SHP77 treated with DMSO at 0.1 percent for 48 hours (cell line): ENCODE measurements at places on chromosomes 5 and 9.

DNA sequence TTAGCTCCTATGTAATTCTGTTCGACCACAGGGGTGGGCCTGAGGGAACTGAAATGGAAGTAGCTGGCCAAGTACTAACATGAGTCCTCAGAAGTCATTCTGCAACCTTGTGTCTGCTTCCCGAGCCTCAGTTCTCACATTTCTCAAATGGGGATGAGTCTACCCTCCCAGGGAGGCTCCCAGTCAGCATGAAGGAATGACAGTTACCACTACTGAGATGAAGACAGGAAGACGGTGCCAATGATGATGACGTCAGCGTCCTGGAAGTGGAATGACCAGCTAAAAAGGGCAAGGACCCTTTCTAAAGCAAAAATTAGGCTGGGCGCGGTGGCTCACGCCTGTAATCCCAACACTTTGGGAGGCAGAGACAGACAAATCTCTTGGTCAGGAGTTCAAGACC lies 6.8 kb downstream of the PIP5KL1 start:
- no peak for DNase-seq

DNA sequence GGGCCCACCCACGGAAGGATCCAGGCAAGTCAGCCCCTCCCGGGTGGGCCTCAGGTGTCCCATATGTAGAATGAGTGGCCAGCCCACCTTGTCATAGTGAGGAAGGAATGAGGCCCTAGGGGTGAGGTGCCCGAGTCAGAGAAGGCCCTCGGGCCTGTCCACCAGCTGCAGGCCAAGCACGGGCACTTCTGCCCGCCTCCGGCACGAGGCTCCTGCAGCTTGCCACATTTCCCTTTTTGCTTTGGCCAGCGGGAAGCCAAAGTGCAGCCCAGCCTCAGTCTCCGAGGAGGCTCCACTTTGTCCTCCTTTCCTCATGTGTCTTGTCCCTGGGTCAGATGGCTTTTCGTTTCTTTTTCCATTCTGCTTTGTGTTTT lies 72.9 kb downstream of the PSMB7 start:
- no peak for DNase-seq

DNA sequence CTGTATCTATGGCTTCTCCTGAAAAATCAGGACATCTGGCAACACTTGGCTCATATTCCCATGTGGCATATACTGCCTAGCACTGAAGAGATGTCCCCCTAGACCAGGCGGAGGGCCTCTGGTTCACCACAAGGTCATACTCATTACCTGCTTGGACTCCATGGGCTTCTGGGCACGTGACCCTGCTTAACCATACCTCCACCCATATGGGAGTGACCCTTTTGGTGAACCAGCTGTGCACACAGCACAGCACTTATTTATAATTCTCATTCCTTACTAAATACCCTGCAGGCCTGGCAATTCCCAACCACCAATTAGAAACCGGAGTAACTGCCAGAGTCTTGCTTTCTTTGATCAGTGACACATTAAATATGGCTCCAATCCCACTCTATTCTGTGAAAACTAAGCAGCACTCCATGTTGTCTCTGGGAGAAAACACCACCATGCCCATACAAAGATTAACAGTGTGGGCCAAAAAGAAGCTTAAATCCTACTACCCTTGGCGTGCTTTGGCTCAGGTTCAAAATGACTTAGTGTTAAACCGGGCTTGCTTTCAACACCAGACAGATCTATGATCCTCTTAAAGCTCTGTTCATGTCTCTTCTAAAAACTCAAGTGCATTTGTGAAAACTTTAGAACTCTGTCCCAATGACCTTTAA lies 57.7 kb downstream of the MTMR12 start:
- DNase-seq = no peak

DNA sequence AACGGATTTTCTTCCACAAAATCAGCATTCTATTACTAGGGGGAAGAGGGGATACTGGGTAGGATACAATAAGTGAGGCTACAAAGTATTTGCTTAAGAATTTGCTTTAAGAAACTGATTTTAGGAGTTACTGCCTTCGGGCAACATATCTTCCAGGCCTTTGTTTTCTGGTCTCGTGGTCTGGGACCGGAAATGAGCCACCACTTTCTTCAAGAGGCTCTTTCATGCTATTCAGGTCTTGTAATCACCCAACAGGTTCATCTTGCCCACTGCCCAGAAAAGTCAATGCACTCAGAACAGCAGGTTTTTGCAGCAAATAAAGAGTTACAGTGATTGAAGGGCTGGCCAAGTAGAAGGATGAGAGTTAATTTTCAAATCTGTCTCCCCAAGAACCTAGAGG lies 6.6 kb upstream of the AOPEP start:
- no peak for DNase-seq

DNA sequence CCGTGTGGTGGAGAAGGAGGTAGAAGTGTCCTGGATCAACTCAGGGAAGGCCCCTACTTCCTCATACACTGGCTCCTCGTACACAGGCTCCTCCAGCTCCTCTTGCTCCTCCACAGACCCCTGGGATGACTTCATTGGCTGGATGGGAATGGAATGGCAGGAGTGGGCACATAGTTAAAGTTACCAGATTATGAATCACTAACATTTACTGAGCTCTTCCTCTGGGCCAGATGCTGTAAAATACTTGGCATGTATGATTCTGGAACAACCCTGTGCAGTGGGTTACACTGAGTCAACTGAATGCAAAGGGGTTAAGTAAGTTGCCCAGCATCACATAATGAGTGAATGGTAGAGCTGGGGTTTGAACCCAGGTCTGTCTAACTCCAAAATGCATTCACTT lies 3.1 kb upstream of the FCHSD1 start:
- DNase-seq = no peak

DNA sequence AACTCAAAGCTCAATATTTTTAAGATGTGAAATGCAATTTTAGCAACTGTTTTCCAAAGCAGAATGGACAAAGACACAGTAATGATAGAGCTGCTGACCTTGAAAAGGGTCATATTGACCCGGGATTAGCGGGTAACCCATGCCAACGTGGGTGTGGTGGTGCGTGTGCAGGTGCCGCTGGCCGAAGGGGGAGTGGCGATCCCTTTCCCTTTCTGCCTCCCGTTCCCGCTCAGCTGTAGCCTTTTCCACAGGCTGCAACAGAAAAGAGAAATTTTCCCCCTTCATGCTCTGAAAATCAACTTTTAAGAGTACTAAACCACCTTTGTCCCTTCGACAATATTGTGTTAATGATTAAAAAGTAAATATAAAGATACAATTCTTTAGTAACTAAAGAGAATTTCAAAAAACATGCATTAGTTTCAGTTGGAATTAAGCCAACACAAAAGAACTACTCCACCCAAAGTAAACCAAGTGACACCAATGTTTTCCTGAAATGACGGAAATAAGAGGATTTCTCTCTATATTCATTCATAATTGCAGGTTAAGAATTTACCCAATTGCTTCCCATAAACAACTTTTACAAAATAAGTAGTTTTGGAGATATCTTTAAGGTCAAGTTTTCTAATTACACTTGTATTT lies 105.2 kb downstream of the ZNF608 start:
- DNase-seq = peak; percentile 65

GRCh38 chr9:79708541-79708940 lies 136.8 kb downstream of the TLE4 start:
- no peak for DNase-seq

GRCh38 chr9:98794802-98795201 lies 1.6 kb downstream of the ANKS6 start:
- no peak for DNase-seq

DNA sequence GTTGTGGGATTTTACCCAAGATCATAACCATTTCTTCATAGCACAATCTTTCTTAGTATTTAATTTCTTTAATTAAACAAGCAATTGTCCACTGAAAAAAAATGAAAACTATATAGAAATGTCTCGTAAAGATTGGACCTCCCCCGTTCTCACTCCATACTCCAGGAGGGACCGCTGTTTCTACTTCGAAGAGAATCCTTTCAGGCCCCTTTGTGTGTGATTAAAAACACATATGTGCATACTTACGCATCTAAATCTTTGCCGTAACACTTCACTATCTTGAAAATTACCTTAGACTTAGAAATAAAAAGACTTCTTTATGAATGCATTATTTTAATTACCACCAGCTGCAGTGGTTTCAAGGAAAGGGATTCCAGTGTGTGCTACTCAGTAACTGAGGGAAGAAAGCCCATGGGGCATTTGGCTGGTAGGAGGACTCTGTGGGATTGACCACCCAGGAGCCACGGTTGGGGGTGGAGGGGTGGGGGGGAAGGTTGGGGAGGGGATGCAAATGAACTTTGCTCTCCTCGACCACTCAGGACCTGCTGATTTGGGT lies 209.1 kb downstream of the FAM114A2 start:
- no peak for DNase-seq

DNA sequence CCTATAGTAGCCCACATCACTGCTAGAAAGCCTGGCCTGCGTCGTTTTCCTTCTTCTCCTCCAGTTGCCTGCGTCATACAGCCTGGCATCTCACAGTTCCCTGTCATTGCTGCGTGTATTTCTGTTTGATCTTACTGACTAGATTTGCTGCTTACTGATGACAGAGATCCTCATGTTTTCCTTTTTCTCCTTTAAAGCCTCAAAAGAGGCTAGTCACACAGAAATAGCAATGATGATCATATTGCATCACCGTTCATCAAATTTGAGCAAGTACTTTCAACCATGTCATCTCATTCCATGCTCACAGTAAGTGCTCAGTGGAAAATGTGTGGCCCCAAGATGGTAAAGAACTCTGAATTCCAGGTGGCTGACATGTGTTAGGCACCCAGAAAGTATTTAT lies 76.8 kb downstream of the MVB12B start:
- DNase-seq = no peak

GRCh38 chr5:352639-353611 lies 31.4 kb downstream of the AHRR start:
- no peak for DNase-seq

DNA sequence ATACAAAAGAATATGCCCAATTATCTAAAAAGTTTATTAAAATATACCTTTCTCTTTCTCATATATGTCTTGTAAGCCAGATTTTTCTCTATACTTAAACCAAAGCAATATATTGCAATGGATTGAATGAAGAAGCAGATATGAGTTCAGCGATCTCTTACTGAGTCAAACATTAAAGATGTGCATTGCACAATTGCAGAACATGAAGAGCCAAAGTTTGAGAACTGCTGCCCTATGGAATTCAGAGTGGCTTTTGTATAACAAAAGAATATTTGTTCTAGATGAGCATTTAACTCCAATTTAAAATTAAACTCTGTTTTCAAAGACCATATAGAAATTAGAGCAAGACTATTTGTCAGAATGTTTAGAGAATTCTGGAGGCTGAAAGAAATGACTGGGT lies 519.0 kb upstream of the DAB2 start:
- no peak for DNase-seq

GRCh38 chr5:88390096-88390441 lies 121.4 kb upstream of the TMEM161B start:
- DNase-seq = no peak

- no peak for DNase-seq
Measured at GRCh38 chr9:133189826-133190225, 19.2 kb downstream of the OBP2B start.

- no peak for DNase-seq
Measured at GRCh38 chr9:129685220-129685932, 19.9 kb downstream of the PRRX2 start.

- no peak for DNase-seq
Measured at GRCh38 chr9:3857673-3858072, 331.9 kb upstream of the RFX3 start.

DNA sequence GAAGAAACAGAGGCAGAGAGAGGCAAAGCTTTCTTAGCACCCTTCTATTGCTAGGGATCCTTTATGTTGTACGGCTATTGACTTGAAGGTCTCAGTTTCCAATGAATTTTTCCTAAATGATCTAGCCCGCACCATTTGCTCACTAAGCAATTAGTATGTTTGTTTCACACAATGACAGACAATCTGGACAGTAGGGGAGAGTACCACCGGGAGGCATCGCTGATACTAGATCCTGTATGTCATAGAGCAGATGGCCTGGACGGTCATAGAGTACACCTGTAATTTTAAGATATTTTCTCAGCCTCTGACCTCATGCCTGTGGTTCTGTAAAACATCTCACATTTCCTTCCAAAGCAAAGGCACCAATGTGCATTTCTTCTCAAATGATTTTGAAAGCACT lies 194.3 kb downstream of the TLE4 start:
- no peak for DNase-seq

DNA sequence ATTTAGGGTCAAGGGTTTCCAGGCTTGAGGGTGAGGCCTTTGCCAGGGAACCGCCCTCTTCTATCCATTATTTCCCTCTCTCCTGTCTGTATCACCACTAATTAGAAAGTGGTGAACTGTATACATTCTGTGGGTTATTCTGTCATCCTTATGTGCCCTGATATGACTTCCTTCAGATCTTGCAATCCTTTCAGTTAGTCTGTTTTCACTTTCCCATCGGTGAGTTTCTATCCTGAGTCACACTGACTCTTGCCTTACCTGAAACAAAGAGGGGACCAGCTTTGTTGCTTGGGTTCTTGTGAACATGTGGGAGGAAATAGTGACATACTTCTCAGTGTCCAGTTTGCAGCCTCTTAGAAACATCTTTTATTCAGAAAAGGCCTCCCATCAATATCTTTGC lies 205.4 kb upstream of the GHR start:
- DNase-seq = no peak

GRCh38 chr5:56759521-56760216 lies 55.7 kb upstream of the MAP3K1 start:
- DNase-seq = no peak

GRCh38 chr5:129110742-129111141 lies 16.2 kb downstream of the ISOC1 start:
- no peak for DNase-seq

DNA sequence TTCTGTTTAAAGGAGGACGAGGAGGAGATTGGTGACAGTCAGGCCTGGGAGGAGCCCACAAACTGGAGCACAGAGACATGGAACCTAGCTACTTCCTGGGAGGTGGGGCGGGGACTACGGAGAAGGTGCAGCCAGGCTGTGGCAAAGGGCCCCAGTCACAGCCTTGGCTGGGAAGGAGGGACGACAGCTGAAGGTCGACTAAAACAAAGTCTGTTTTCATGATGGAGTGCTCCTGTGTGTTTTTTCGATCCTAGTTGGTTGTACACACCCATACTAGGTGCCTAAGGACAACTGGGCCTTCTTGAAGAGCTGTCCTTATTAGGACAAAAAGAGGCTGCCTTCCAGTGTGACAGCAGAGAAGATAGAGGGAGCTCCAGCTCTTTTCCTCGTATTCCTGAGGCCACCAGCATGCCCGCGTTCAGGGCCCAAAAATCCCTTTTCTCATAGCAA lies 2.9 kb downstream of the CCDC107 start:
- DNase-seq = no peak
